Activated CD4-positive, alpha-beta T cell treated with anti-CD3 and anti-CD28 coated beads, Interleukin-2, amount 50 U/mL, for 1 hour (primary cell): ENCODE measurements at places on chromosomes 3 and 15.

GRCh38 chr15:57861034-57861638 is 154.6 kb downstream of the POLR2M start:
- peak; percentile 7 for DNase-seq

DNA sequence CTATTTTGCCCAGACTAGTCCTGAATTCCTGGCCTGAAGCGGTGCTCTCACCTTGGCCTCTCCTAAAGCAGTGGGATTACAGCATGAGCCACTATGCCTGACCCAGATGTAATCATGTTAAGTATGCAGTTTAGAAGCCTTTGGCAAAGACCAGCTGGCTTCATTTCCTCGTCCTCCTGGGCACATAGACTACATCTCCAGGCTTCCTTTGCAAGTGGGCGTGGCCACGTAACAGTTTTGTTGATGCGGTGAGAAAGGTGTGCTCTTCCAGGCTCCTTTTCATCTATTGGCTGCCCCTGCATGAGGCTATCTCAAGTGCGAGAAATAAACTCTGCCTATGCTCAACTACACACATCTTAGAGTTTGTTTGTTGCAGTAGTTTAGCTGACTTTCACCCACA is 13.0 kb downstream of the SV2B start:
- DNase-seq, result no peak

DNA sequence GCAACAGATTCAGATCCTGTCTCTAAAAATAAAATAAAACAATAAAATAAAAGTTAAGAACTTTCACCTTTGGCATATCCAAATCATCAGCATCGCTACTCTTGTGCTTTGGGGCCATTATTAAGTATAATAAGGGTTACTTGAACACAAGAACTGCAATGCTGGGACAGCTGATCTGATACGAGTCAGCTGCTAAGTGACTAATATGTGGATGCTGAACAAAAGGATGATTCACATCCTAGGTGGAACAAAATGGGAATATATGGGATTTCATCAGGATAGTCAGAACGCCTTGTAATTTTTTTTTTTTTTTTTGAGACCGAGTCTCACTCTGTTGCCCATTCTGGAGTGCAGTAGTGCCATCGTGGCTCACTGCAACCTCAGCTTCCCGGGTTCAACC is 29.7 kb downstream of the BUB1B start:
- DNase-seq, result no peak

GRCh38 chr3:18656866-18657265 is 231.7 kb upstream of the SATB1 start:
- no peak for DNase-seq

DNA sequence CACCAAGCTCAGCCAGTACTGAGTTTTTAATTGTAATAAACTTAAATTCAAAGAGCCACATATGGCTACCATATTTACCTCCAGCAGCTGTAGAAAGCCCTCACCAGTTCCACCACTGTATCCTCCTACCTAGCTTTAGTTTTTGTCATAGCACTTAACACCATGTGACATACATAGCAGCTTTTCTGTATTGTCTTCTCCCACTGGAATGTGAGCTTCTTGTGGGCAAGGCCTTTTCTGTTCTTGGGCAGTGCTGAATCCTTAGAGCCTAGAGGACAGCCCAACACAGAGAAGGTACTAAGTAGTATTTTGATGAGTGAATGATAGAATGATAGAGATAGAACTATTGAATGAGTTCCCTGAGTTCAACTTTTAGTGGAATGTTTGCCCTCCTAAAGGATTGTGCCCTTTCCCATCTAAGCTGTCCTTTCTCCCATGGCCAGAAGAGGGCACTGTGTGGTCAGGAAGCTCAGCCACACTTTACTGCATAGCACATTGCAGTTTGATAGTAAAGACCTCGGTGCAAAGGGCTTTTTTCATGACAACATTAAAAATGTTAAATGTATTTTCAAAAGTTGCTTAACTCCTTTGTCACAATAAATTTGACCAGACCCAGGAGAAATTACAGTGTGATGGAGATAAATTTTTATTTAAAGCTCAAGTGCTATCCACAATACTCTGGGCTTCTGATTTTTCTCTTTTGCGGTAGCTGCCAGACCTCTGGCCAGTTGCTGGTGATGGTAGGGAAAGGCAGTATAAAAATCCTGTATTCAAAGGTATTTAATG is 115.8 kb downstream of the GHSR start:
- peak; percentile 50 for DNase-seq

- DNase-seq, result no peak
Measured at GRCh38 chr3:192844836-192845525, 72.7 kb downstream of the MB21D2 start.

DNA sequence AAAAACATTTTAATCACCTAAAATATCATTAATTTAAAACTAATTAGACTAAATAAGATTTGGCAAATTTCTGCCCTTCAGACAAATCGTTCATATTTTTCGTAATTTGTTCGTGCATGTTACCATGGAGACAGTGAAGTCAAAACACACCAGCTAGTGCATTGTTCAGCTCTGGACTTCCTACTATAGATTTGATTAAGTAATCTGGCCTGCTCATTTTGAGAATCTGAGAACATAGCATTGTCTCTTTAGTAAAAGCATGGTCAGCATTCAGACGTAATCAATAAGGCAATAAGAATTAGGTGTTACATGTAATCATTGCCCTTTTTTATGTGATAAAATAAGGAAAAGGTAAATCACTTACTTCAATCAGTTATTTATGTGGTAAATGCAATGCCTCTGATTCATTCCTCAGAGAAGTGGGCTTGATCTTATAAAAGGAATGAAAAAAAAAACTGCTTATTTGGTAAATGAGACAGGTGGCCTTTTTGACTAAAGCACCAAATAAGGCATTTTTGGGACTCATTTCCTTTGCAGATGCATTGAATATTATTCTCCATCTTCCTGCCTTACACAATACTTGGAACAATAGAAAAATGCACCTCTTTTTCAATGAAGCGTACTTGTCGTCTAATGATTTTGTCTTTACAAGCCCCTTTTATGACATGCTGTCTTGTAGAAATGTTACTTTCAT is 84.5 kb upstream of the FNDC3B start:
- DNase-seq, result no peak

DNA sequence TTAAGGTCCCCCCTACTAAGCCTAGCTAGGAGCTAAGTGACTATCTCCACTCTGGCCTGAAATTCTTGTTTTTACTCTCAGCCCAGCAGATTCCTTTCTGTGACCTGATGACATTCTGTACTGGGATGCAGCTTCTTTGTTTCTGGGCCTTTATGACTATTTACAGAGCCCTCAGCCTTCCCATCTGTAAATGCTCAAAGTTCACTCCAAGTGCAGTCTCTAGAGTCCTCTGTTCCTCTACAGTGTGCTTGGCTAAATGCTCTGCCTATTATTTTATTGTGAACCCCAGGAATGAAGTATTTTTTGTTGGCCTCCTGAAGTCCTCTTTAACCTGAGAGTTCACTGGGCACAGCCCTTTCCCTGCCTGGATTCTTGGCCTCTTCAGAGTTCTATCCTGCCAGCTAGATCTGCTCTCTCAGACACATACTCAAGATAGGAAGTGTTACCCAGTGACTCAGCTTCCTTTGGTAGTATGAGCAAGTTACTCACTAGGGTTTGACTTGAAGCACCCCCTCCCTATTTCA is 278.1 kb upstream of the P2RY1 start:
- DNase-seq, result no peak

- no peak for DNase-seq
Measured at GRCh38 chr3:30011237-30011803, 595.1 kb upstream of the TGFBR2 start.

DNA sequence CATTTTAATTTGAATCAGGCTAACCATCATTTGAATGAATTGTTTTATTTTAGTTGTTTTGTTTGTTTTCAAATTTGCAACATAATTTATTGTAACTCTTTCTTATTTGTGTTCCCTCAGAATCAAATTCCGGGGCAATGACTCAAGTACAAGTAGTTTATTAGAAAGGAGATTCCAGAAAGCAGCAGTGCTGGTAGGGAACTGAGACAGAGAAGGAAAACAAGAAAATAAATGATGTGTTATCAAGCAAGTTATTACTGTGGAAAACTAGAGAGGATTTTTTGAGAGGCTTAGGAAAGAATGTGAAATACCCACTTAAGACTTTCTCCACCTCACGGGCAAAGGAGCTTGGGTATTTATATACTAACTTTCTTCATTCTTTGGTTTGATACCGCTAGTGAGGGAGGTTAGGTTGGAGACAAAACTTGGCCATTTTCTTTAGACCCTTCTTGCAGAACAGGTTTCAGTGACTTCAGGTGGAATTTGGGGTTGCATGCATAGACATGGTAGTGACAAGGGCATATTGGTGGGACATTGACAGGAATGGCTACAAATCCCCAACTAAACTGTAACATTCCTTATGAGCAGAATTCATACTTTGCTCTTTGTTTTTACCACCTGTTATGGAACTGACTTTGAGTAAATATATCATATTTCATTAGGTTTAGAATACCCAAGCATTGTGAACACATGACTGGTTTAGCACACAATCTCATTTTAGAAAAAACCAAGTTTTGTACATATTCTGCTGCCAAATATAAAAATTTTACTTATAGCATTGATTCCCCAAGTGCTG is 254.3 kb downstream of the ZBBX start:
- DNase-seq, result no peak

DNA sequence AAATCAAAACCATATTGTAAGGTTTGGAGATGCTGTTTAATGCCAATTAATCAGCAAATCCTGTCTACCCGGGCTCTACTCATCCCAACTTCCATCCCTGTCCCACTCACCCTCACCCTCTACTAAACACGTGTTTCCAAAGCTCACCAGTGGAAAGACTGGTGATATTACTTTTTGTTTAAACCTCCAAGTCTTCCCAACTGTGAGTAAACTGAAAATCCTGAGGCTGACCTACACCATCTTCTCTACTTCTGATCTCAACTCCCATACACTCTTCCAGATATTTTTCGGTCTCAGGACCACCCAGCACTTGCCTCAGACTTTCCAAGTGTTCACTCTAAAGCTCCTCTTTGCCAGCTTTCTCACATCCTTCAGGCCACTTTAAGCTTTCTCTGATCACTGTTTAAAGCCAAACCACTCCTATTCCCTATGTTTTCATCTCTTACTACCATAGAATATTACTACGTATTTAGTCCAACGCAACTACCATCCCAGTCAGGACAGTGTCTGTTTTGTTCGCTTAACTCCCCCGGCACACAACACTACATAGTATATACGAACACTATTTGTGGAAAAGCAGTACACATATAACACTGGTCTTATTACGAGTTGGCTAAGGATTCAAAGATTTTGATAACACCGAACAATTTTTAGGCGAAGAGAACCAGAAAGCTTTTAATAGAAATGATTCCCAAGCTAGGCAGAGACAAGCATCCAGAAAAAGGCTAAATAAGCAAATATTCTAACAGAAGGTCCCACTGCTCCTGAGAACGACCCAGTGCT is 684 bp downstream of the RPL4 start:
- no peak for DNase-seq
